HepG2 (cell line): ENCODE measurements at places on chromosomes 2 and 18.

GRCh38 chr2:15325296-15325695 lies 235.8 kb downstream of the NBAS start:
- H3K27me3 ChIP-seq, result no peaks in the 10 kb centered on the region
- H3K4me1 ChIP-seq, result no peaks in the 10 kb centered on the region
- H3K4me3 ChIP-seq, result no peak overlapping the region
- H3K36me3 ChIP-seq, result peaks cover 5% of the 10 kb centered on the region; the same call in 1 of the 2 replicates
- H3K27ac ChIP-seq, result no peak overlapping the region

GRCh38 chr2:129667577-129667976 lies 311.9 kb upstream of the RAB6C start:
- H3K27me3 ChIP-seq, result peaks cover 12% of the 10 kb centered on the region; the same call in 2 of the 3 replicates
- no peaks in the 10 kb centered on the region for H3K4me1 ChIP-seq
- H3K36me3 ChIP-seq, result no peaks in the 10 kb centered on the region
- no peak for DNase-seq
- no peak overlapping the region for H3K4me3 ChIP-seq

- DNase-seq, result no peak
- H3K36me3 ChIP-seq, result no peaks in the 10 kb centered on the region
These were observed 34.2 kb downstream of the MYO7B start for GRCh38 chr2:127569666-127570065.

DNA sequence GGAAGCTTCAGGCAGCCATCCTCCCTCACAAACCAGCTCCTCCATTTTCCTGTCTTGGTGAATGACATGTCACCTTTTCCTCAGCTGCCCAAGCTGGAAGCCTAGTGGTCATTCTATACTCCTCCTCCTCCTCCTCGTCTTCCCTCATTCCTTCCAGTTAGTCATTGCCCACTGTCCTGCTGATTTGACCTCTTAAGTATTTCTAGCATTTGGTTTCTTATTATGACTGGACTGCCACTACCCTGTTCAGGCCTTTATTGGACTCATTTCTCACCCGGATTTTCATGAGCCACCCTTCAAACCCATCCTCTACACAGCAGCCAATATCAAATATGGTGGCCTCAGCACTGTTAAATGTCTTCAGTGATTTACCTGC lies 21.9 kb upstream of the MGAT5 start:
- no peak overlapping the region for H3K27ac ChIP-seq
- no peak overlapping the region for H3K4me3 ChIP-seq
- H3K36me3 ChIP-seq, result no peaks in the 10 kb centered on the region
- H3K4me1 ChIP-seq, result peaks cover 20% of the 10 kb centered on the region

- no peaks in the 10 kb centered on the region for H3K4me1 ChIP-seq
- no peak overlapping the region for H3K4me3 ChIP-seq
- peaks cover 7% of the 10 kb centered on the region; the same call in 1 of the 2 replicates for H3K27me3 ChIP-seq
- H3K27ac ChIP-seq, result no peak overlapping the region
These were observed 69.2 kb downstream of the ADD2 start for GRCh38 chr2:70698847-70699246.

- H3K27ac ChIP-seq, result no peak overlapping the region
- H3K36me3 ChIP-seq, result no peaks in the 10 kb centered on the region
- no peak for DNase-seq
- H3K4me1 ChIP-seq, result no peaks in the 10 kb centered on the region
- H3K4me3 ChIP-seq, result no peak overlapping the region
These were observed 134.1 kb downstream of the CNTNAP5 start for GRCh38 chr2:124159166-124159565.

DNA sequence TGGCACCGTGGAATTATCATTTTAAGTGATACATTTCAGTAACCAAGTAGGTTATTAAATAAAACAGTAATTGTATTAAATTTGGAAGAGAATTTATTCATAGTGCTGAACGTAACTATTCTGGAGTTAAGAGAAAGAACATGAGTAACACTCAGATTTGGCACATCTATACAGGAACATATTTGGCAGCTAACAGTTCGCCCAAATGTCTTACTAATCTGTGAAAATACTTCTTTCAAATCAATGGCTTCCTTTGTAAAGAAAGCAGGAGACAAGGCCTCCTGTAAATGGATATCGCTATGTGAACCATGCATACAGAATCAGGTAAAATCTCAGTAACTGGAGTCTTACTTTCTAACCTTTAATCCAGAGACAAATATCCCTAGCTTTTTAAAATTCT lies 64.4 kb downstream of the ZNF516 start:
- no peak overlapping the region for H3K27ac ChIP-seq
- H3K36me3 ChIP-seq, result peaks cover 12% of the 10 kb centered on the region
- H3K27me3 ChIP-seq, result no peaks in the 10 kb centered on the region
- DNase-seq, result no peak
